IPS DF 19.7 (cell line): ENCODE measurements at places on chromosomes 11 and 22.

DNA sequence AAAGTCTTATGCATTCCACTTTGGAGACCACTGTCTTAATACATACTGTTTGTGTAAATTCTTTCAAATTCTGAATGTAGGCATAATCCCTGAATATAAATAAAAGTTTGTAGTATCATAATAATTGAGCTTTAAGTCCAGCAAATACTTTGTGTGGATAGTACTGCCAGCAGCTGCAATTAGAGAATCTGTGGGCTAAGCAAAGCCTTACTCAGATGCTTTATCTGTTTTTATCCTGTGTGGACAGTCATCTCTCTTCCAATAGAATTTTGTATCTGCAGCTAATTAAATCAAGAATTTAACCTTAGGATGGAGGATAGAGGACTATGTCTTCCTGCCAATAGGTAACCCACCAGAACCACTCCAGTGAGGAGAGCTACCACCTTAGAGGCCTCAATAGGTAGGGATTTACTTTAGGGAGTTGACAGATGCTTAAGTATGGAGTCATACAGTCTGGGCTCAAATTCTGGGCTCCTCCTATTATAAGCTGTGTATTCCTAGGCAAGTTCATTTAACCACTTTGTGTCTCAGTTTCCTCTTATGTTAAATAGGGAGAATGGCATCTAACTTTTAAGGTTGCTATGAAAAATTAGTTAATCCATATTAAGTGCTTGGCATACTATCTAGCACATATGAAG lies 71.1 kb downstream of the STIM1 start:
- no peak for DNase-seq

DNA sequence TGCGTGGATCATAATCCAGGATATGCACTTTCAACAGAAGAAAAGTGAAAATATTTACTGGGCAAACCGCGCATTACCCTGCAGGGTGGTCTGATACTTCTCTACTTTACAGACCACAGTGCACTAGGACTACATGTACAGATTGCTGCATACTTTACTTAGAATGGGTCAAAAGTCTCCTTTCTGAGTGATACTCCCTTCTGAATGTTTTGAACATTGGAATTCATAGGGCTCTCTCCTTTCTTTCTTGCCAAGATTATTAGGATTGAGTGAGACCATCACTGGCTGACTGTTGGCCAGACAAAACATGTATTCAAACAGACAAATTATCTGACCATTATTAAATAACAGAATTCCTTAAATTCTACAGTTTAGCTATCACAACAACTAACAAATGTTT lies 6.6 kb upstream of the FIBIN start:
- no peak for DNase-seq

- DNase-seq, result no peak
These were observed 96.5 kb downstream of the RRM1 start for GRCh38 chr11:4191031-4191571.

DNA sequence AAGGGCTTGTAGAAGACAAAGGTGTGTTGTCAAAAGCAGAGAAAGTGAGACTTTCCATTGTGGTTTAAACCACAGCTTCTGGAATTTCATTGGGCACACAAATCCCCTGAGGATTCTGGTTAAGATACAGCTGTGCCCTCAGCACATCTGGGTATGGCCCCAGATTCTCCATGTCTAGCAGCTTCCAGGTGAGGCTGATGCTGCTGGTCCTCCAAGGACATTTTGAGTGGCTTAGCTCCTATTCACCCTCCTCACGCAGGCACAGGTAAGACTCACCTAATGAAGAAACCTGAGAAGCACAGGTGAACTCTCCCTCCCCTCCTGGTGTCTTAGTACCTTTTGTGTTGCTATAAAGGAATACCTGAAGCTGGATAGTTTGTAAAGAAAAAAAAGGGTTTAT lies 88.9 kb upstream of the IGLL5 start:
- no peak for DNase-seq

GRCh38 chr11:22163394-22163797 lies 29.5 kb upstream of the ANO5 start:
- DNase-seq, result no peak

DNA sequence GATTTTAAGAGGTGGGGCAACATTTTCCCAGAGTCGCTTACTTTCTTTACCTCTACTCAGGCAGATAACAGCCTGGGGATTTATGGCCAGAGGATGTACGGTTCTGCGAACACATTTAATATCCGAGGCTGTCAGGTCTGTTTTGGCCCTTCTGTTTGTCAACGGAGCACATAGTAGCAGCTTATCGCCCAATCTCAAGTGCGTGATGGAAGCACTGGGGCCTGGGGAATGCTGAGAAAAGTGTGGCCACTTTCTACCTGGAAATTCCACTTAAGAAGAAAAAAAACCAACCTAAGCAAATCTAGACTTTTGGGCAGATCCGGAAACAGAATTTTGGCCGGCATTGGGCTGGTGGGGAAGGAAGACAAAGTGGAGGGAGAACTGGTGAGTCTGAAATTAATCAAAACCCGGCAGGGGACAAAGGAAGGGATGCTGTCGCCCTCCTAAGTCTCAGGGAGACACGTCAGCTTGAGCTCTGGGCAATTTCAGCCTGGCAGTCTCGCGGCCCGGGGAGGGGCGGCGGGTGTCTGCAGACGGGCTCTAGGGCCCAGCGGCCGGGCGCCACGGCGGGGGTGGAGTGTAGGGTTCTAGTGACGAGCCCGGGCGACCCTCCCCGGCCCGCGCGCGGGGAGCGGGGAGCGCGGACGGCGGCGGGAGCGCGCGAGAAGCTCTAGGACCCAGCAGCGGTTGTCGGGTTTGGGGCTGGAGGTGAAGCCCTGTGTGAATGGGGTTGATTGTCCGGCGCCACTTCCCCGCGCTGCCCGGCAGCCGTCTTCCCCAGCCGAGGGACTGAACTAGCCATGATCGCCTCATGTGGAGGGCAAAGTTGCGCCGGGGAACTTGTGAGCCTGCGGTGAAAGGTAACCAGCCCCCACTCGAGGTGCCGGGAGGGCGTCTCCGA lies at the start of gene AMOTL1:
Gene AMOTL1 (plus strand): TSS at position 656 of the 901 bp plus-strand sequence. CDS start 156 bp downstream, at position 812.
- peak; percentile 77 for DNase-seq

DNA sequence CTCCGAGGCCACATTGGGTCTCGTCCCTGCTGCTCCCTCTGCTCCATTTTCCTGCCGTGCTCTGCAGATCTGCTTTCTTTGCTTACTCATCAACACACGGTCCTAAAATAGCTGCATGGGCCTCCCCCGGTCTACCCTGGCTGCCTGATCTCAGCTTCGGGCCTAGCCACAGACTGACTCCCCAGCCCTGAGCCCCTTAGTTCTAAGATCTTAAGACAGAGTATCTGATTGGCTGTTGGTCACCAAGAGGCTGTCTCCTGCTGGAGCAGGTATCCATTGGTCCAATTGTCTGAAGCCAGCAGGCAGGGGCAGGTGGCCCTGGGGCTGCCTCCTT lies 53.7 kb upstream of the NECTIN1 start:
- DNase-seq, result no peak
